ENCODE measurements at places on chromosomes 3 and 15. TPM values are rescaled to one million over a fixed set of nuclear protein-coding genes. Genes with fewer than 3 reads are reported as not detected.

- DNase-seq, result no peak
These were observed 34.9 kb downstream of the RAB7A start for GRCh38 chr3:128760881-128761280.

- peak; percentile 60 for DNase-seq
These were observed 408.9 kb upstream of the THBS1 start for GRCh38 chr15:39171944-39172368.

DNA sequence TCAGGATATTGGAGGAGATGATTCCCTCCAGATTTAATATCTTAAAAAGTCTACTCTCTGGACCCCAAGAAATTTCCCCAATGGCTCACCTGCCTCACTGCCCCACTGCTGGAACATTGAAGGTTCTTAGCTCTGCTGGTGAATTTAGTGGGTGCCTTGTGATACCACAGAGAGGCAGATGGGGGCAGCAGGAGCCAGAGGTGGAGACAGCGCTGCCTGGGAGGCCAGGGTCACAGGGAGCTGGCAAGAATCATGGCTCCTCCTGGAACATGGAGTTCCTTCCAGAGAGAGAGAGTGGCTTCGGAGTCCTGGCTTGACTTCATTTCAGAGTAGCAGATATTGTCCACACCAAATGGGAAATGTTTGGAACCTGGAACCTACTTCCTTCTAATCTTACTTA is 263.5 kb upstream of the CFAP20DC start:
- DNase-seq, result peak; percentile 20

- no peak for DNase-seq
These were observed 27.7 kb upstream of the SSR3 start for GRCh38 chr3:156582532-156583183.

DNA sequence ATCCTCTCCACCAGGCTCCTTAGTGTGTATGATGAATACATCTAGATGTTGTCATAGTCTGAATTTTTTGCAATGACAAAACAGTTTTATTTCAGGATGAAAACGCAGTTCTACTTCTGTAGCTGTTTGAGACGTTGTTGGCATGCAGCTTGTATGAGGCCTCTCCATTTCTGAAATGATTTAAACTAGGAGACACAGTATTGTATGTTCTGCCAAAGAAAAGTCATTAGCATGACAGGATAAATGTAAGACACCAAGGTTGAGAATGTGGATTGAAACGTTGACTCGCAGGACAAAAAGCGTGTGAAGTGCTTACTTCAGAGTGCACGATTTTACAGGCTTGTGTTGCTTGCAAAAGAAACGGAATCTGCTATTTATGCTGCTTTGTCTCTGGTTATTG is 35.3 kb downstream of the ABHD17C start:
- DNase-seq, result no peak

GRCh38 chr3:33025648-33026178 is 71.2 kb downstream of the GLB1 start:
- DNase-seq, result peak; percentile 26

DNA sequence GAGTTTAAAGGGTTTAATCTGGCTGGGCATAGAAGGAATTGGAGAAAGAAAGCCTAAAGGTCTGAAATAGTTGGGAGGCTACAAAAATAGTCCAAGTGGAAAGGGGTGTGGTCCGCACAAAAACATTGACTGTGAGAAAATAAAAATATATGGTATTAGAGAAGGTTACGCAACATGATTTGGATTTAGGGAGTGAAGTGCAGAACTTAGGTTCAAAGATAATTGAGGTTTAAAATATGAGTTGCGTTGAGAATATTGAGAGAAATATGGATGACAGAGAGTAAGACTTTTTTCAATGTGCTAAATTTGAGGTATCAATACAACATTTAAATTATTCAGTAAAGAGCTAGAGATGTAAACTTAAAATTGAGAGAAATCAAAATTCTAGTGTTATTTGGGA is 15.4 kb upstream of the CMC1 start:
- no peak for DNase-seq

GRCh38 chr15:52462806-52463360 is 65.8 kb downstream of the MYO5A start:
- DNase-seq, result no peak

DNA sequence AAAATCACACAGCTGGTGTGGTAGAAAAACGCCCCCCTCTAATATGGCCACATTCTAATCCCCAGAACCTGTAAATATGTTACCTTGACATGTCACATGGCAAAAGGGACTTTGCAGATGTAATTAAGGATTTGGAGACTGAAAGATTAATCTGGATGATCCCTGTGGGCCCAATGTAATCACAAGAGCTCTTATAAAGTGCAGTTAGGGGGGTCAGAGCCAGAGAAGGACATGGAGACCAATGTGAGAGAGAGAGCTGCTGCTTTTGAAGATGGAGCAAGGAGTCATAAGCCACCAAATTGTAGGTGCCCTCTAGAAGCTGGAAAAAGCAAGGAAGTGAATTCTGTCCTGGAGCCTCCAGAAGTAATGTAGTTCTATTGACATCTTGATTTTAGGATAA is 152.6 kb downstream of the PEX5L start:
- DNase-seq, result no peak

- no peak for DNase-seq
These were observed 120.3 kb downstream of the KCNAB1 start for GRCh38 chr3:156240642-156241041.

- no peak for DNase-seq
These were observed 320.0 kb upstream of the PPP2R3A start for GRCh38 chr3:135645541-135645940.

GRCh38 chr15:62992302-62992701 is 50.2 kb upstream of the TPM1 start:
- DNase-seq, result no peak

DNA sequence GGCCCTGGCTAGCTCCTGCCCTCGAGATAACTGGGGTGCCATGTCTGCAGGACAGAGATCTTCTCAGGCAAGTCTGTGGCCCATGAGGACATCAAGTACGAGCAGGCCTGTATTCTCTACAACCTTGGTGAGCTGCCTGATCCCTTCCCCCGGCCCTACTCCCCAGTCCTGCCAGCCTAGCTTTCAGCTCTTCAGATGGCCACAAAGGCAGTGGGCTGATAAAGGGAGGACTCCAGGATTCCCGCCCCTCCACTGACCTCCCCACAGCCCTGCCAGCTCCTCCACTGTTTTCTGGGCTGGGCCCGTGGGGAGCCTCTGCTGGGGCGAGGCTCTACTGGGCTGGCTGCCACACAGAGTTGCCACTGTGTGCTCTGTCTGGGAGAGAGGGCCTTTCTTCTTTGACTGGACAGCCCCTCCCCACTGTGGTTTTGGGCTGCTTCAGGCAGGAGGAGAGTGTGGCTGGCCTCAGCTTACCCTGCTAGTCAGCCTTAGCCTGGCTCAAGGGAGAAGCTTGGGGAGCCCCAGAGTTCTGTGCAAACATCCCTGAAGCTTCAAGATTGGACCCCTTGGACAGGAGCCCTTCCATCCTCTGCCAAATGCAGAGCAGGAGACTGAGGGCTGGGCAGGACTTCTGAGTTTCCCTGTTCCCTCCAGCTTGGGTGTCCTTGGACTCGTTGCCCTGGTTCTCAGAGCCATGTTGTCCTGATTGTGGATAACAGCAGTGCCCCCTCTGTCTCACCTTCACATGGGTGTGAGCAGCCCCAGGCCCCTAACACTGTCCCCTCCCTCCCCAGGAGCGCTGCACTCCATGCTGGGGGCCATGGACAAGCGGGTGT is 24.4 kb downstream of the PTPN23 start:
- DNase-seq, result peak; percentile 40

DNA sequence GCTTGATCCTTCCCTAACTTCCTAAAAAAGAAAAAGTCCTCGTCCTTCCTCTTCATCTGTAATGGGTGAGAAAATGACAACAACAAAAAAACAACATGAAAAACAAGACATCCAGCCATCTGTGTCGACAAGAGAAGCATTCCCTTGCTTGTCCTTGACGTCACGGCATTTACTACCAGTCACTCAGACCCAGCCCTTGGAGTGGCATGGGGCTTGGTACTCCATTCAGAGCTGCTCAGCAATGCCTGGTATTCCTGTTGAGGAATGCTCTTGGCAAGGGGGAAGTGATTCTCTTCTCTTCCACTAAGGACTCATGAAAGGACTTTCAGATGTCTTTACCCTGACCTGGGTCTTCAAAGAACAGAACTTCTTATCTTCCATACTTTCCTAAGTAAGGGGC is 339.7 kb upstream of the RASGRP1 start:
- no peak for DNase-seq

DNA sequence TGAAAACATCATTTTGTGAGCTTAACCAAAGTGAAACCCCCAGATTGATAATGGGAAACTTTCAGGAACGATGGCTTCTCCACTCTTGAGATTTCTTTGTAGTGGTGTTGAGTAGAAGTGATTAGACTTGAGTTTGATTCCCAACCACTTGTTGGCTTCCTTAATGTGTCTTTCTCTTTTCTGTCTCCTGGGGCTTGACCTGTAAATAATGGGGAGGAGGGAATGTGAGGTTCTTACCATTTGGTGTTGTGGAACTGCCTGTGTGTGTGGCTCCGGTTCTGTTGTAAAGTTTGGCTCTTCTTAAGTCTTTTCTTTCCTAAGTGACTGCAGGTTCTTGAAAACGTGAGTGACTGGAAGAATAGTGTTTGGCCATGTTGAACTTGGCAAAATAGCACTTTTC is 2.7 kb downstream of the CDV3 start:
- DNase-seq, result no peak

- DNase-seq, result peak; percentile 34
These were observed 13.3 kb downstream of the TAFA4 start for GRCh38 chr3:68919000-68919399.

- no peak for DNase-seq
These were observed 110.3 kb upstream of the TMC3 start for GRCh38 chr15:81484086-81484955.

DNA sequence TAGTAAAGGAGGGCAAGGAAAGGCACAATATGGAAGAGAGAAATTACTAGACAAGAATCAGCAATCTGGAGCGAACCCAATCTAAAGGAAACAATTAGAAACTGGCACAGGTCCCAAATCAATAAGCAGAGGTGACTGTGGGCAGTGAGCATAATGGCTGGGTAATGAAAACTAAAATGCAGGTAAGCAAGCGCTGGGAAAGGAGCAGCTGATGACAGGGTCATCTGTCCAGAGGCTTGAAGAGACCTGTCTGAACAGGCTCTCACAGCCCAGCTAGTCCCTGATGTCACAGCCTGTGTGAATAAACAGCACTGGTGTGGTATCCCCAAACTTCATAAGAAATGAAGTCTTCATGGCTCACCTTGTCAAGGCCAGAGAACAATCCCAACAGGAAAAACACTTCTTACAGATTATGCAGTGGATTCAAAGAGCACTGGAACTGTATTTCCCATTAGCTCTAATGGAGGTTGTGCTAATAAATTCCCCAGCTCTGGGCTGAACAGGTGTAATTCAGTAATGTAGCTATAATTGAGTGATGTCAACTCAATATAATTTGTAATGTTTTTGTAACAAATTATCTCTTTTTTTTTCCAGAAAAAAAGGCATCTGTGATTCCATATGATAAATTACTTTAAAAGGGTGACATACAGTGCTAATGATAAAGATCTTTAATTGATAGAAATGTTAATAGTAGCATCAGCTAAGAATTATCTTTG is 197.3 kb downstream of the FHIT start:
- DNase-seq, result no peak

- DNase-seq, result peak; percentile 87
These were observed 212.3 kb downstream of the FGF12 start for GRCh38 chr3:192514754-192515663.

DNA sequence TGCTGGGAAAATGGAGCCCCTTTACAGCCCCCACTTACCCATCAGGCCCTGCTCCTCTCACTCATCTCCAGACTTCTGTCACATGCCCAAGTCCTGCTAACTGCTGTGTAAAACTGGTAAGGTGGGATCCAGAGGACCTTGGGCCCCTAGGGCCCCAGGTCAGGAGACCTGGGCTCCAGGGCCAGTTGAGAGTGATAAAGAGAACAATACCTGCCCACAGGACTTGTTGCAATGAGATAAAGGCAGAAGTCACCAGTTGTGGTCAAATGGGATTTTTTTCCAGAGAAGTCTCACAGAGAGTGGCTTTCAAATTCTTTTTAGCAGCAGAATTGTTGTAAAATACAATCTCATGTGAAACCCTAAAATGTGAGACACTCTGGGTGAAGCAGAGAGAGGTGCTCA is 753 bp downstream of the FURIN start:
- no peak for DNase-seq

DNA sequence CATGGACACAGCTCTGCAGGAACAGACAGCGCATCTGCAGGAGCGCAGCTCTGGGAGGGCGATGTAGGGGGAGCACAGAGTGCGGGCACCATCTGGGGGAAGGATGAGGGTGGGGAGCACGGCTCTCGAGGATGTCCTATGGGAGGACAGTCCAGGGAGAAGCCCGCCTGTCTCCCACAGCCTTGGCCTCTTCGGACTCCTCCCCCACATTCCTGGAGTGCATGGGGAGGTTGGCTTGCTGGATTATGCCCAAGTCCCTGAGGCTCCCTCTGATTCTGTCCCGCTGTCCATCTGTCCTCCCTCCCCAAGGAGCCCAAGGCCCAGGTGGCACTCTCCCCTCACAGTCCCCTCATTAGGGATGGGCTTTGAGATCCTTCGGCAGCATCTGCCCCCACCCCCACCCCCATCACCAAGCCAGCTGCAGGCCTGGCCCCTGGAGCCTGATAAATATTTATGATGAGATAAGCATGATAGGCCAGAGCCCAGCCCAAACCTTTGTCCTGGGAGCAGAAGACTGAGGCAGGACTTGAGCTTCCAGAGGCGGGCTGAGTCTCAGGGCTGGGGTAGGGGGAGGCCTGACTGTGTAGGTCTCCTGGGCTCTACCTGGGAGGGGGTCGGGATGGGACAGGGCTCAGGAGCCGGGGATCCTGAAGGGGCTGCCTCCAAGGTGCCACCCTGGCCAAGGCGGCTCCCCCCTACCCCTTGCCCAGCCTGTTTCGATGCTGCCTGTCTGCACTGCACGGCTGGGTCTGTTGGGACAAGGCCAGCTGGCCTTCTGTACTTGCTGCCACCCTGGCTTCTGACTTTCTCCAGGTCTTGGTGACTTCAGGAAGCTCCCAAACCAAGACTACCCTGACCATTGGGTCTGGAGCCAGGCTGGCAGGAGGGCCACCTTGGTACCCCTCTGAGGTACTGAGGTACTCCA is 28.6 kb upstream of the SEMA3F start:
- DNase-seq, result peak; percentile 80

- no peak for DNase-seq
These were observed 22.2 kb downstream of the CCDC13 start for GRCh38 chr3:42750834-42751233.

The SEMA7A gene
- total RNA-seq, result 26.8 TPM

The TERC gene
- 361 TPM for total RNA-seq

The FAM3D gene
- total RNA-seq, result not detected

The GNB5 gene
- total RNA-seq, result 23.9 TPM

The PYGO1 gene
- total RNA-seq, result 0.24 TPM

The RLBP1 gene
- total RNA-seq, result not detected

The TCF12 gene
- total RNA-seq, result 91.7 TPM

The GPR15 gene
- total RNA-seq, result not detected

The NAALADL2 gene
- 0.14 TPM for total RNA-seq

The AHSG gene
- total RNA-seq, result not detected
